ENCODE measurements at places on chromosomes 2 and 18.

- DNase-seq = peak; percentile 78
Observed at GRCh38 chr2:10220902-10221391, 81.8 kb upstream of the HPCAL1 start.

DNA sequence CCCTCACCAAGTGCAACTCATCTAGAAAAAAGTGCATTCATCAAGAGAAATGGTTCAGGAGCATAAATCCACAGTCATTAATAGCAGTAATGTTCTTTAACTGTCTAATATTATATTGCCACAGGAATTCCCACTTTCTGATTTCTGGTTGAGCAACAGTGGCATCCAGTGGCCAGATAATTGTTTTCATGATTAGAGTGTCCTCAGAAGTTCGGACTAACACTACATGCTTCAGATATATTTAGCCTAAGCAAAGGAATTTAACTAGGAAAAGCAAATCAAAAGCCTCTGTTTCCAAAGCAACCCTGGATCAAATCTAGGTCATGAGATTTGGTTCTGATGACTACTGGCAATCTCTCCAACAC is 9.8 kb upstream of the ERBB4 start:
- DNase-seq = peak; percentile 49

GRCh38 chr2:48250943-48251342 is 279.0 kb upstream of the STON1 start:
- DNase-seq = peak; percentile 8

DNA sequence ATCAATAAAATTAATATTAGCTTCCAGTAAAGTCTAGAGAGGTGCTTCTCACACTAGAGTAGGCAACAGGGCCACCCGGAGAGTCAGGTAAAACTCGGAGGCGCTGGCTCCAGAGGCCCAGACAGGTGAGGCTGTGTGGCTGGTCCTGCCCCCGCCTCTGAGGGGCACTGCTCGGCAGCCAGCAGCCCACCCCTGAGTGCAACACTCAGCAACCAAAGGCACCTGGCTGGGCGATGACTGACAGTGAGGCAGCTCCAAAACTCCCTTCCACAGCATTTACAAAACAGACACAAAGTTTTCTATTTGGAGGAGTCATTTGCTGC is 138.8 kb upstream of the ID2 start:
- DNase-seq = no peak

DNA sequence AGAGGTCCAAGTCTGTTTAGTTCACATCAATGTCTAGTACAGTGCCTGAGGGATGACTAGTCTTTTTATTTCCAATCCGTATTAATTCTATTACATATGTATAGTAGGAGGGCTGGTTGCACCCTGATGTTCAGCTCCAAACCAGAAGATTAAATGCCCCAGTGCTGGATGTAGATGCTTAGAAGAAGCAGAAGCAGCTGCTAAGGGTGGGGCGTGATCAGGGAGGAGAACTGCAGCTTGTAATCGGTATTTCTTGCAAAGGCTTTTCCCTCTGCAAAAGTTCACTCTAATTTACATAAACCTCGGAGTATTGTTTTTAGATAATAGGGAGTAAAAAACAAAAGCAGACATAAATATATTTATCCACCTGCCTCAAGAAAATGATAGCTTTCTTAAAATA is 145.3 kb upstream of the ITGA4 start:
- DNase-seq = no peak

GRCh38 chr2:584863-585823 is 92.1 kb downstream of the TMEM18 start:
- no peak for DNase-seq

GRCh38 chr18:79504034-79504433 is 108.3 kb downstream of the NFATC1 start:
- no peak for DNase-seq

DNA sequence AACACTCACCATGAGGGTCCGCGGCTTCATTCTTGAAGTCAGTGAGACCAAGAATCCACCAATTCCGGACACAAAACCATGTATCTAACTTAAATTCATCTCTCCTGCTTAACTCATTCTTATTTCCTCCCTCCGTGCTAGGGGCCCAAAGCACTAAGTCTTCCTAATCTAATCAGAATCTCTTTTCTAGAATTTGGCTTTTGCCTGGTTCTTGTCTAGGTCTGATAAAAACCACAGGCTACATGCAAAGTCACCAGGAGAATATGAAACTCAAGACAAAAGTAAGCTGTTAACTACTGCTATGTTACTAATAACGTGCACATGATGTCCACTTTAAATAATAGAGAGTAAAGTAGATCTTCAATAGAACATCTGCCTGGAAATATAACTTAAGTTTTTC is 69.9 kb downstream of the TRIP12 start:
- DNase-seq = no peak

GRCh38 chr2:21078296-21078695 is 34.4 kb upstream of the APOB start:
- DNase-seq = no peak
